ENCODE measurements at places on chromosomes 7 and 10.

DNA sequence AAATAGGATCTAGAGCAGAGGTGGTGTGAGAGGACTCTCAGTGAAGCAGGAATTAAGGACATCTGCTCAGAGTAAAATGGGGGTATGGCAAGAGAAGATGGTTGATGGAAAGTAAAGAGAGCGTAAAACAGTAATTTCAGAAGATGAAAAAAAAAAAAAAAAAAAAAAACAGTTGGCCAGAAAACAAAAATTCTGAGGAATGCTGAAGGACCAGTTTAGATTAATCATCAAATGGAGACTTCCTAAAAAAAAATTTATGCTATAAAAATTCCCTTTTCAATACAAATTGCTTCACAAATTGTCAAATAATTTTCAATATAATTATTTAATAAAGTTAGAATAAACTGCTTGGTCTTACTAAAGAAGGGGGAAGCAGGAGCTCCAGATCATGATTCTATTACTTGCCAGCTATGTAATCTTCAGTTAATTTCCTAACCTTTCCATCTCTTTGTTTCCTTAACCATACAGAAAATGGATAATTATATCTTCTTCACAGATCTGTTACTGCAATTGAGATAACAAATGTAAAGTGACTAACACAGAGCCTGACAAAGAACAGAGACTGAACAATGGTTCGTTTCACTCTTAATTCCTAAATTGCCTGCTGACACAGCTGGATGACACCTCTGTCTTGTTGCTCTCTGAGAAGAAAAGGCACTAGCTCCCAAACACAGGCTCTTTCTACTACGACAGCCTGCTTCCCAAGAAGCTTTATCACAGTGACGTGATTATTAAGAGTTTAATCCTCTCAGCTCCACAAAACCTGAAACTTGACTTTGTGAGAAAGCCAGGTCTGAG lies 64.9 kb upstream of the GPR22 start:
- DNase-seq: no peak

DNA sequence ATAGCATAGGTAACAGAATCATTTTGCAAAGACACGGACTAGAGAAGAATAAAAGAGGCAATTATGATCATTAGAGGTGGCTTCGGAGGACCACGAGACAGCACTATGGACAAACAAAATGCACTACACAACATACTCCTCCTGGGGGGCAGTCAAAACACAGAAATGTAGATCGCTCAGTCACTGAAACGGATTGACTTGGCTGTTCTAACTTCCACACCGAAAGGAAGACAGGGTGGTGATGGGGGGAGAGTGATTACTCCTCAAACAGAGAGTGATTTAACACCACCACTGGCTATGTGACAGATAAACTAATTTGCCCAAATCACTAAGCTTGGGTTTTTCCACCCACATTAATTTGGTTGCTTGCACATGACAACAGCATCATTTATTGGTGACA lies 14.1 kb upstream of the PPA1 start:
- no peak for DNase-seq

GRCh38 chr7:141416650-141417270 lies 134.4 kb upstream of the AGK start:
- DNase-seq: no peak

DNA sequence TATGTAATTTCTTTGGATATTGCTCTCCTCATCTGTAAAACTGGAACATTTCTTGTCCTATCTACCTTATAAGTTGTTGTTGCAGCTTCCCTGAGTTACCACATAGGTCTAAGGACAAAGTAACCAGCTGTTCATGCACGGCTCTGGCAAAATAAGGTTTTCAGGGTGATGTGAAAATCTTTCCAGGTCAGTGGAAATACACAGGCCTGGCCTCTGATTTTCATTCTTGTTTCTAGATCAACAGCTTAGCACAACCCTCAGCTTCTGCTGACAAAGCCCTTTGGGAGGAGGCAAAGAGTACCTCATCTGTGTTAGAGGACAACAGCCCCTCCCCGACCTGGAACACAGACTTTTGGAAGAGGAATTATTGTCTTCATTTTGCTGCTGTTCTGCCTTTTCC lies 117.5 kb upstream of the AGK start:
- no peak for DNase-seq

DNA sequence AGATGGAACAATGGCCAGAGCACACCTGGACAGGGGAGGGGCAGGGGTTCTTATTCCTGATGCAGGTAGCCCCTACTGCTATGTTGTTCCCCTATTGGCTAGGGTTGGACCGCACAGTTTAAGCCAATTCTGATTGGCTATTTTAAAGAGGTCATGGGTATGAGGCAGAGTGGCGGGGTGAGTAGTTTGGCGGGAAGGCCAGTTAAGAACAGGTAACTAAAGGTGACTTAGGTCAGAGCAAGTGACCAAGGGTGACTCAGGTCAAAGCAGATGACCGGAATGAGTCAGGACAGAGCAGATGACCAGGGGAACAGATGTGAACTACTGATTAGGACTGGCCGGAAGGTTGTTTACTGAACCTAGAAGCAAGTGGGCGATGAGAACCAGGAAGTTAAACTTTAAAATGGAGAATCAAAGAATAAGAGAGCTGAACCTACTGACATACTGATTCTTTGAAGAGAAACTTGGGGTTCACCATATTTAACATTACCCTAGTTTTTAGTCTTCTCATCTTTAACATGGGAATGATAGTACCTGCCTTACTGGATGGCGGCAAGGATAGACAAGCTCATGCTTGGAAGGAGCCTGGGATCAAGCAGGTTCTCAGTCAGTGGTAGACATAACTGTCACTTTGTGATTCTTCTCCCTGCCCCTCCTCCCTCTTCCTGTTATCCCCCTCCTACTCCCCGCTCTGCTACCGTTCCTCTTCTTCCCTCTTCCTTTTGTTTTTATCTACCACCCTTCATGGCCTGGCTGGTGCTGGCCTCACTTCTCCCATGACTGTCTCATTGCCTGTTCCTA lies 55.0 kb downstream of the CCNY start:
- no peak for DNase-seq

GRCh38 chr10:16986406-16987205 lies 143.0 kb downstream of the CUBN start:
- no peak for DNase-seq

- DNase-seq: no peak
These were observed 531.3 kb downstream of the ATRNL1 start for GRCh38 chr10:115624448-115624847.

GRCh38 chr10:83373671-83374070 lies 765.6 kb upstream of the GHITM start:
- DNase-seq: no peak

GRCh38 chr10:28841625-28842024 lies 164.3 kb downstream of the BAMBI start:
- DNase-seq: peak; percentile 33

DNA sequence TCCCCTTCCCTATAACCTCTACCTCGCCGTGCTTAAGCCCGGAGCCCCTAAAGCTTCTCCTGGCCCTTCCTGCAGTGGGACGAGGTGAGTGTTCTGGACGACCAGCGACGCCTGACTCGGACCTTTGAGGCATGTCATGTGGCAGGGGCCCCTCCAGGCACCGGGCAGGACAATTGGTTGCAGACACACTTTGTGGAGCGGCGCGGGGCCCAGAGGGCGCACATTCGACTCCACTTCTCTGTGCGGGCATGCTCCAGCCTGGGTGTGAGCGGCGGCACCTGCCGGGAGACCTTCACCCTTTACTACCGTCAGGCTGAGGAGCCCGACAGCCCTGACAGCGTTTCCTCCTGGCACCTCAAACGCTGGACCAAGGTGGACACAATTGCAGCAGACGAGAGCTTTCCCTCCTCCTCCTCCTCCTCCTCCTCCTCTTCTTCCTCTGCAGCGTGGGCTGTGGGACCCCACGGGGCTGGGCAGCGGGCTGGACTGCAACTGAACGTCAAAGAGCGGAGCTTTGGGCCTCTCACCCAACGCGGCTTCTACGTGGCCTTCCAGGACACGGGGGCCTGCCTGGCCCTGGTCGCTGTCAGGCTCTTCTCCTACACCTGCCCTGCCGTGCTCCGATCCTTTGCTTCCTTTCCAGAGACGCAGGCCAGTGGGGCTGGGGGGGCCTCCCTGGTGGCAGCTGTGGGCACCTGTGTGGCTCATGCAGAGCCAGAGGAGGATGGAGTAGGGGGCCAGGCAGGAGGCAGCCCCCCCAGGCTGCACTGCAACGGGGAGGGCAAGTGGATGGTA lies 9.2 kb downstream of the EPHB6 start:
- no peak for DNase-seq

DNA sequence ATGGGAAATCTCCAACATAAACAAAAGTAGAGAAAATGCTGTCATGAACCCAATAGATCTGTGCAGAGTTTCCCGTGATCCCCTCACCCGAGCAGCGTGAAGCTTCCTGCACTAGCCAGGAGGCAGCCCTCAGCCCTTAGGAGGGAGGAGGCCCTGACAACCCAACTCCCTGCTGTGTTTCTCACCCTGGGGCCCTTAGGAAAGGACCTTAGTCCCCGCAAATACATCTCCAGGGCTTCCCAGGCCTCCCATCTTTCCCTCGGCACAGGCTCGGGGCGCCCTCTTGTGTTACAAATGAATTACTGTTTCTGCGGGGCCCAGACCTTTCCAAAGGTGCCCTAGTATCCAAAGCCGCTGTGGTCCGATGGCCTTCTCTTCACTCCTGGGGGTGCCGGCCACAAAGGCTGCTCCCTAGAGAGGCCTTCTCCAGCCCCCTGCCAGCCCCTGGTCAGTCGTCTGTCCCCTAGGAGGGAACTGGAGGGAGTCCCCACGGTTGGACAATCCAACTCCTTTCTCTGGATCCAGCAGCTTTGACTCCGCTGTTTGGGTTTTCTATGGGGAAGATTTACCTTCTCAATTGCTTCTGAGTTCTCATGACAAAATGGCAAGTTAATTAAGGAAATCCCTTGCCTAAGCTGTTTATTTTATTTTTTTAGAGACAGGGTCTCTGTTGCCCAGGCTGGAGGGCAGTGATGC lies 49.9 kb upstream of the SH2B2 start:
- peak; percentile 26 for DNase-seq

GRCh38 chr10:35696392-35697287 lies 54.5 kb upstream of the FZD8 start:
- DNase-seq: no peak

DNA sequence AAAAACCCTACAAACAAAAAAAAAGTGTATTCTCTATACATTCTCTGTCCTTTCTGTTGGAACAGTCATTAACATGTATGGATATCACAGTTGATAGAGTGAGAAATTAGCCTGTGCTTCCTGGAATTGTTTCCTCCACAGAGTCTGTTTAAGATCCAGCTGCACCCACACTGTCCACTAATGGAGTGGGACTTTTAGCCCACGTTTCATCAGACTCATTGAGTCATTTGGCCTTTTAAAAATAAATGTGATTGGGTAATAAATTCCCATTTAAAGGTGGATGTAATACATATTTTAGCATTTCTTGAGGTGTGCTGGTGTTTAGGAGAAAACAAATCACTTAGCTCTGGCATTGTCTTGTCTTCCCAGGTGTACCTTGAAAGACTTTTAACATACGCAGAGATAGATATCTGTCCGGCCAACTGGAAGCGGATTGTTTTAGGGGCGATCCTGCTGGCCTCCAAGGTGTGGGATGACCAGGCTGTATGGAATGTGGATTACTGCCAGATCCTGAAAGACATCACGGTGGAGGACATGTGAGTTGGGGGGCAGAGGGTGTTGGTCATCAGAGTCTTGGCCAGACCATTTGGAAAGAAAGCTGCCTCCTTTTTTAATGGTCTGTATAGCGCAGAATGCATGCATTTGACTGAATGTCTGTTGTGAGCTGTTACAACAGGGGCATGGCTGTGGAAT lies 52.3 kb upstream of the GJD4 start:
- DNase-seq: no peak

DNA sequence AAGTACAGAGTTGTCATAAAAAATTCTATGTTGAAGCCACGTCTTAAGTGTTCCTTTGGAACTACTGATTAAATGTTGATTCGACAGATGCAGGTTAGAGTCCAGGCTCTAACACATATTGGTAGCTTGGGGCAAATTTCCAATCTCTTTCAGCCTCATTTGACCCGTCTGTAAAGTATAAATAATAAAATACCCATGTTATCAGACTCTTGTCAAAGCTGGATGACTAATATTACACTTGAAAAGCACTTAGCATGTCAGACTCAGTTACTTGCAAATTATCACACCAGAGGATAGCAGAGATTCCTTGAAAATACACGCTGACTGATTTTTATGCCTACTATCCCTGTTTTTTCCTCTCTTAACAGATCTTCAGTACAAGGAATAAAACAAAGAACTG lies 18.1 kb upstream of the MACC1 start:
- no peak for DNase-seq

- DNase-seq: no peak
These were observed 151.5 kb downstream of the HPSE2 start for GRCh38 chr10:99084161-99084560.

GRCh38 chr10:87794285-87794684 lies 23.7 kb downstream of the ATAD1 start:
- DNase-seq: no peak

- no peak for DNase-seq
These were observed 53.1 kb upstream of the COBL start for GRCh38 chr7:51369746-51370145.

DNA sequence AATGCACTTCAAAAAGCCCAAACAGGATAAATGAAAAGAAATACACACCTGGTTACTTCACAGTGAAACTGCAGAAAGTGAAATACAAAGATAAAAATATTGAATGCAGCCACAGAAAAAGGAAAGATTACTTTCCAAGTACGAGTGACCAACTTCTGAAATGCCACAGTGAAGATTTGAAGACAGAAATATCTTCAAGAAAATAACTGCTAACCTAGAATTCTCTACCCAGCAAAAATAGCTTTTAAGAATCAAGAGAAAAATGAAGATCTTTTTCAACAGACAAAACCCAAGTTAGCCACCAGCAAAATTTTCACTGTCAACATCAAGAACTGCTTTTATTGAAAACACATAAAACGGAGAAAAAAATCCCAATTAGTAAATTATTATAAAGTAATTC lies 46.2 kb downstream of the SMURF1 start:
- no peak for DNase-seq

GRCh38 chr7:124364283-124364682 lies 331.4 kb upstream of the TMEM229A start:
- no peak for DNase-seq

DNA sequence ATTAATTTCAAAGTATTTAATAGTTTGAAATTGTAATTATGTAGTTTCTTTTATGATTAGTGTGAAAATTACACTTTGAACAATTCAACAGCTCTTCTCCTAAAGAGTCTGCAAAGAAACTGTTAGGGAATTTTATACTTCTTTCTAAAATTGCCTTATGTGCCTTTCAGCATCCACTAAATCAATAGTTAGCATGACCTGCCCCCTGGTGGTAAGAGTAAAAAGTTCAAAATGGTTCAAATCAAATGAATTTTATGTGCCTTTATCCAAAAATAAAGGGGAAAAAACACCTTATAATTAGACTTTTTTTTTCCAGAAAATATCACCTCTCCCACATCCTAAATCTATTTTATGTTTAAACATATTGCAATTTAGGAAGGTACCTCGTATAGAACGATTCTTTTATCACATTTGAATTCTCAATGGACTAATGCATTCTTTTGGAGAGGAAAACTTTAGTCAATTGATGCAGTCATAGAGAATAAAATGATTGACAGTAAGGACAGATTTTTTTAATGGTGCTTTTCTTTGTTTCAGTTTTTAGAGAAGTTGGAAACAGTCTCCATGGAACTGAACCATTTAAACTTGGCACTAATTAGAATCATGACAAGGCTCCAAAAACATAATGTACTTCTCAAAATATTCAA lies 163.7 kb downstream of the SEMA3D start:
- no peak for DNase-seq
